ENCODE measurements at places on chromosomes 4 and X.

GRCh38 chr4:10456595-10457254, 501 bp downstream of the ZNF518B start:
- DNase-seq = peak; percentile 73

GRCh38 chr4:105430811-105431210, 43.1 kb downstream of the PPA2 start:
- no peak for DNase-seq

DNA sequence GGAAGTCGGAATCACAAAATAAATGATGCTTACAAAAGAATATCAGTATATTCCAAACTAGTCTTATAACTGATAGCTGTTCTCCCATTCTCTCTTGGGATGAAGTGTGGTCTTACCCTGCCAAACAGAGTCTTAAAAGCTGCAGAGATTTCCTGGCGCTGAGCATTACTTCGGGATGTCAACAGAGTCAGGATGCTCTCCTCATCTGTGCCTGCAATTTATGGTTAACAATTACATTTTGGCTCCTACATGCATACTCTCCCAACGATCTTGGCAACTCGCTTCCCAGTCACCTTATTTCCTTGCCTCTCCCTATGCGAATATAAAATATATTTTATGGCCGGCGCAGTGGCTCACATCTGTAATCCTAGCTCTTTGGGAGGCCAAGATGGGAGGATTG, 12.2 kb downstream of the ANXA5 start:
- no peak for DNase-seq

DNA sequence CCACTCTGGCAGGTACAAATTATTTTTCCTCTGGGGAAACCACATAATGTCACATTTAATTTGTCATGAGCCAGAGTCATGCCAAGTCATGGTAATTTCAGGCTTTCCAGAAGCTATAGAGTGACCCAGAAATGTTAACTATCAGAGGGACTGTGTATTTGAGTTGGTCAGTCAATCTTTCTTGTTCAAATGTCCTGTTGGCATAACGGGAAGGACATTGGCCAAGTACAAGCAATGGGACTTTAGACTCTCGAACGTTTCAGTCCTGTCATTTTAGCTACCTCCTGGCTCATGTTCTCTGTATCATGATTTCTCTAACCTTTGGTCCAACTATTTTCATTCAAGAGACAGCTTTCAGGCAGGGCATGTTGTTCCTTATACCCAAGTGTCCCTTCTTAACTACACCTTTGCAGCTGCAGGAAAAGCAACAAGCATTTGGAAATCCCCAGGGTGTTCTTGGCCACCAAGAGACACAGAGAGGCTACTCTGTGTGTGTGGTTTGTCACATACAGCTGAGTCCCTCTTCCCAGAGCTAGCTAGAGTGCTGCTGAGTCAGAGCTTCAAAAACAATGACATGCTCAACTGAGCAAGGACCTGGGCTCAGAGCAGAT, 142.6 kb downstream of the EGF start:
- no peak for DNase-seq

- DNase-seq = no peak
Observed at GRCh38 chrX:119755981-119756533, 2.3 kb upstream of the SOWAHD start.

GRCh38 chrX:134418317-134419113, 41.5 kb upstream of the HPRT1 start:
- no peak for DNase-seq

- DNase-seq = no peak
Observed at GRCh38 chr4:133084421-133084820, 64.7 kb upstream of the PCDH10 start.

- DNase-seq = no peak
Observed at GRCh38 chrX:138519296-138519695, 192.2 kb downstream of the FGF13 start.

DNA sequence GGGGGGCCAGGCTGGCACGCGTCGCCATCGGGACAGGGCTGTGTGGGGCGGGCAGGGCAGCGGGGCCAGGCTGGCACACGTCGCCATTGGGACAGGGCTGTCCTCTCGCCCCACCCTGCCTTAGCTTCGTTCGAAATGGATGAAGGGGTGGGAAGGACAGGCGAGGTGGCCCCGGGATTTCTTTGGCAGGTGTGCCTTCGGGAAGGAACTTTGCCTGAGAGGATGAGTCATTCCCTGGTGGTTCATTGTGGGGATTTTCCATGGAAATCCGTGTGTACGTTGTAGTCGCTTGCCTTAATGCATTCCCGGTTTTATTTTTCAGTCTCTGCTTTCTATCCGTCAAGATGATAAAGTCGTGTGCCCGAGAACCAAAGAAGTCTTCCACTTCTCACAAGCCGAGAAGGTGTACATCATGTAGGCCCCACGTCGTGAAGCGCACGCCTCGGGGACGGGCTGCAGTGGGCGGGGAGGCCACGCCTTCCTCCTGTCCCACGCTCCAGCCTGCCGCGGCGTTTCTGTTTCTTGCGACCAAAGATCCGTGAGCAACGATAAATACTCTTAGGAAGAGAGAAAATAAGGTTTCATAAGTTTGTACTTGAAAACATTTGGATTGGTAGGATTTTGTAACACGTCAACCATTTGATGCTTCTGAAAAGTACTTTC, 8.1 kb upstream of the UVSSA start:
- DNase-seq = no peak

- no peak for DNase-seq
Observed at GRCh38 chr4:18480928-18481327, 459.4 kb upstream of the LCORL start.

- DNase-seq = no peak
Observed at GRCh38 chrX:136586386-136586785, 54.4 kb downstream of the VGLL1 start.

- peak; percentile 46 for DNase-seq
Observed at GRCh38 chr4:17811078-17811603, 362 bp downstream of the NCAPG start.

DNA sequence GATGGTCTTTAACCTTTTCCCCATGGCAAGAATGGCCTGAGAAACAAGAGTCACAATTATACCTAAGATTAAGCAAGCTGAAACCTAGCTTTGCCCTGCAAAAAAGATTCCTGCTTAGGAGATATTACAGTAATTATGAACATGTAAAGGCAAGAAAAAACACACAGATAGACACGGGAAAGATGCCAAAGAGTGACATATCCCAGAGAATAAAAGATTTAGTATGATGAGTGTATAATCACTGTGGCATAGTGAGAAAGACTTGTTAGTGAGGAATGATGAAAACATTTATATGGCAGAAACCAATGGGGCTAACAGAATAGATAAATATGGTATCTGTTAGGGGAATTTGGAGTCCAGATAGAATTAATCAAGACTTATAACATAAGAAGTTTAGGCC, 29.6 kb upstream of the TASL start:
- DNase-seq = no peak

Data from aorta (tissue), 5 donors.